CD4-positive, alpha-beta T cell treated with Interleukin-17A for 1 hour (primary cell): ENCODE measurements at places on chromosomes 13 and 19.
A peak's percentile ranks its signal among the peaks of the same experiment; 100 is the strongest.

DNA sequence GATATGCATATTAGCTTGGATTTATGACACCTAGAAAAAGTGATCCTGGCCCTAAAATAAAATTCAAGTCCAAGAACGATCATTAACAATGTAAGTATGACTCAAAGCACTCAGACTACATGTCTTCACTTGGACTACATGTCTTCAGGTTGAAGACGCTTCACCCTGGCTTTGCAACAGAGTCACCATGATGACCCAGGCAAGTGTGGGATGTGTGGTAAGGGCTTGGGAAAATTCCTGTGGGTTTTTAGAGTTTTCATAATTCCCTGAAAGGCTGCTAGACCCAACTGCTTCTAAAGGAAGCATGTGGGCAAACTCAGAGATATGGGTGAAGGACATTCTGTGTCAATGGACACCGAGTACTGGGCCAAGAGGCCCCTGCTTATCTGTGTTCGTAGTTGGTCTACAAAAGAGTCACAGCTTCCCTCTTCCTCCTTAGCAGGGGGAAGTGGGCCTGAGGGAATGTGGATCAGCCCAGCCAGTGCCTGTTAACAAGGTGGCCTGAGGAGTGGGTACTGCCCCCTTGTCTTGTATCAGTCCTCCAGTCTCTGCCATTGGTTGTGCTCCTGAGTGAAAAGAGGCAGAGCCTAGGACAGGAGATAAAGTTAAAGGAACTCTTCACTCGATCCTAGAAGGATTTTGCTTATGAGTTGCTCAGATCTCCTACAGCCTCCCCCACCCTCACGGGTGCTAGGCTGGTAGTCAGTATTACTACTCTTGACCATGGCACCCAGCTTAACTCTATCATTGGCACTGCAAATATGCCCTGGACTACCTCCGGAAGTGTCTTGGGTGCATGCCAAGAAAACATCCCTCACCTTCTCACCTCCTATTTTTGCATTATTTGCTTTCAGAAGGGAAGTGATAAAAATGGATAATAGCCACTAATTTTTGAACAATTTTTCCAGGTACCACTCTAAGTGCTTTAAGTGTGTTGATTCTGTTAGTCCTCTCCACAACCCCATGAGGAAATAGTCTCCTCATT is 406.3 kb downstream of the COG6 start:
- no peak for DNase-seq

DNA sequence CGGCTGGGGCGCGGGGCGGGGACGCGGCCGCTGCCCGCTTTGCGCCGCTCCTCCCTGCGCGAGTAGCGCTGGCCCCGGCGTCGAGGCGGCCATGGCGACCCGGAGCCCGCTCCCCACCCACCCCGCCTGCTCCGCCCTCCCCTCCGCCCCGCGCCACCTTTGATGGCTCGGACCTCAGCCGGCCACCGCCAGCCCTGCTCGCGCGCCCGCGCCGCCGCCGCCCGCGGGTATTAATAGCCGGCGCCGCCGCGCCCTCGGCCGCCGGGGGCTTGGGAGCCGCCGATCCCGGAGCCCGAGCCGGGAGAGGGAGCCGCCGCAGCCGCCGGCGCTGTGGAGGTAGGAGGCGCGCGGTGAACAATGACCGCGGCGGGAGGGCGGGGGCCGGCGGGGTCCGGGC is 261 bp downstream of the FARP1 start:
- no peak for DNase-seq

GRCh38 chr13:52984881-52985363 is 43.7 kb upstream of the OLFM4 start:
- DNase-seq = no peak

GRCh38 chr13:45847554-45848224 is 3.9 kb downstream of the SIAH3 start:
- peak; percentile 59 for DNase-seq

DNA sequence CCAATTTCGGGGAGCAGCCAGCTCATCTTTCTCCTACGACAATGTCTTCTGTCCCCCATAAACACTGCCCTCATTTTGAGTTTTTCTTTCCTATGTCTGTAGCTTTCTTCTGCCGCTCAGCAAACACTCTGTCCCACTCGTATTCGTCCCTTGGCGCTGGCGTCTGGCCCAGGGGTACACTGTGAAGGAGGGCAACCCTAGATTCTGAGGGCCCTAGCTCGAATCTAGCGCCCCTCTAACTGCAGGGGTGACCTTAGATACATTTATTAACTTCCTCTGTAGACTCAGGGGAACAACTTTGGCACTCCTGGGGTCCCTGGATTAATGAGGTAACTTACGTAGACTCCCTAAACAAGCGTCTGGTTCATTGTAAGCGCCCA is 677 bp upstream of the LRCH1 start:
- no peak for DNase-seq

GRCh38 chr13:98959786-98960605 is 17.9 kb downstream of the DOCK9 start:
- no peak for DNase-seq

- no peak for DNase-seq
Measured at GRCh38 chr19:47267350-47267759, 7.3 kb upstream of the INAFM1 start.

GRCh38 chr19:31120952-31121351 is 228.3 kb downstream of the TSHZ3 start:
- DNase-seq = no peak

- DNase-seq = peak; percentile 49
Measured at GRCh38 chr19:43524922-43525835, 1.8 kb downstream of the ETHE1 start.

GRCh38 chr13:22773465-22773864 is 407.3 kb upstream of the SGCG start:
- DNase-seq = no peak
